ENCODE measurements at places on chromosomes 1 and 21.
A peak's percentile ranks its signal among the peaks of the same experiment; 100 is the strongest.

DNA sequence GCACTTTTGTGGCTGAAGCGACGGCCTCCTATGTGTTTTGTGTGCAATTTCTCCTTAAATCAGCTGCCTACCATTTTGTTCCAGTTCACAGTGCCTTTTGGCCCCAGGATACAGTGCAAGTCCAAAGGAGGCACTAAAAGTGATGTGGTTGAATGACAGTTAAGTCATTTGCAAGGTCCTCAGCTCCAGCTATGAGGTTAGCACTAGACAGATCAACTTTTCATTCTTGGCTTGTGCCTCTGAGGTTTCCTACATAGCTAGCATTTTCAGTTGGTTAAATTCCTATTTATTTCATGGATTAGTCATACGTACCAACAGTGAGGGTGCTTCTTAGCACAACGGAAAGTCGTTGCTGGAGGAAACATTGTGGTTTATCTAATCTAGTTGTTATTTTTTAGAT is 59.3 kb upstream of the NTPCR start:
- DNase-seq: no peak

DNA sequence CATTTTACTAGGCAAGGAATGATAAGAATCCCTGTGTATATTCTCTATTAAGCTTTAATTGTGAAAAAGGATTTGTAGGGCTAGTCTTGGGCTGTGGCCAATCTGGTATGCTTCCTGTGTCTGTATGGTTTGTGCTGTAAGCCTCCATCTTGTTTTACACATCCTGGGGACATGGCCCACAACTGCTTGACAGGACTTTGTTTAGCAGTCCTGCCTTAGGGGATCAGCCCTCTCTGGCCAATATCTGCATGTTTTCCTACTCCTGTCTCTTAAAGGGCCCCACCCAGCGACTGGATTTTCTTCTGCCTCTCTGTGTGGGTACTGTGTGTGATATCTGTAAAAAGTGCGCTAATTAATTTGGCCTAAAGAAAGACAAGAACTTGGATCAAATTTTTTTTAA is 813.2 kb downstream of the PLA2G4A start:
- DNase-seq: no peak

DNA sequence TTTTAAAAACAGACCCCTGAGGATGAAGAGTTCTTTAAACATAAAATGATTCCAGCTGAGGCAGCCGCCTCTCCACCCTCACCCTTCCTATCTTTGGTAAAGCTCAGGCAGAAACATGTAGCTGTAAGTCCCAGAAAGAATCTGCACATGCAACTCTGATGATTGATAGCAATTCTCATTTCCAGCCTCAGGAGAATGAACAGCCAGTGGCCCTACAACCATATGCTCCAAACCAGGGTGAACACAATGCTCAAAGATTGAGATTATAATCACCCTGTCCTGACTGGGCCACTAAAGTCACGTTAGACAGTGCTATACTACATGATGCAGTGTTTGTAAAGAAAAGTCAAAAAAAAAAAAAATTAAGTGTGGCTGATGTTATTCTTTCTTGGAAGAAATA is 80.2 kb downstream of the LMX1A start:
- DNase-seq: no peak

GRCh38 chr1:2778220-2778592 is 23.3 kb downstream of the TTC34 start:
- no peak for DNase-seq

DNA sequence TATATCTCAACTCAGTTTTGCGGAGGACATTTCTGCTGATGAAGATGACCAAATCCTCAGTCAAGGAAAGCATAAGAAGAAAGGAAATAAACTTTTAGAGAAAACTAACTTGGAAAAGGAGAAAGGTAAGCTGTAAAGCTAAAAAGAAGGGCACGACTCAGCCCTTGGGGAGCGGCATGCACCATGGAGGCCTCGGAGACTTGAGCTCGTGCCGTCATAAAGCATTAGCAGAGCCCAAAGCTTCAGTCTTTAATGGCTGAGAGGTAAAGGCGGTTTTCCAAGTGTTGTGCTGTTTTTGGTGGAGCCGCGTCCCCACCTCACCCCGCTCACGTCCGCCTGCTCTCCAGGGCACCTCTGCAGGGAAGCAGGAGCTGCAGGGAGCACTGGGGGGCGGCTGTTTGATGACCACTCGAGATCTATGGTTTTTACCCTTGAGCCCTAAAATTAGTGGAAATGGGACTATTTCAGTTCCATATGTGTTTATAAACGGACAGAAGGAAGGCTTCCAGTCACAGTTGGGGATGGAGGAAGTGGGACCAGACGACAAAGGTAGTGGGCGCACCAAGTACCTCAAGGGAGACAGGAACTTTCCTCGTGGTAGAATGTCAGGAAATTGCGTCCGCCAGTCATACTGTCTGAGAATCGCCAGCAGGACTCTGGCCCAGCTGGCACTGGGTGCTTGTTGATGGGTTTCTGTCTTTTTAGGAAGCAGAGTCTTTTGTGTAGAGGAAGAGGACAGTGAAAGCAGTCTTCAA is 27.6 kb downstream of the RRP1B start:
- no peak for DNase-seq

DNA sequence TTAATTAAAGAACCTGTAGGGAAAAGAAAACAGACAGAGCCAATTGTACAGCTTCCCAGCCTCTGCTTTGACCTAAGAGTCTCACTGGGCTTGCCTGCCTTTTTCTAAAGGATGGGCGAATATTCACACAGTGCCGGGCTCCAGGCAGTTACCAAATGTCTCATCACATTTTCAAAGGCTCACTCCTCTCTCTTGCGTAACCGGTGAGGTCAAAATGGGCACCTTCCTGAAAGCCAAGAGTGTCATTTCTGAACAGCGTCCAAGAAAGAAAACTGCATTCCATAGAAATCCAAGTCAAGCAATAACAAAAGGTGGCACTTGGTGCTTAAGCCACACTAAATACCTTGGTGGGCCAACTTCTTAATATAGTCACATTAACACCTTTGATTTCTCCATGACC is 710 bp upstream of the PALMD start:
- no peak for DNase-seq

DNA sequence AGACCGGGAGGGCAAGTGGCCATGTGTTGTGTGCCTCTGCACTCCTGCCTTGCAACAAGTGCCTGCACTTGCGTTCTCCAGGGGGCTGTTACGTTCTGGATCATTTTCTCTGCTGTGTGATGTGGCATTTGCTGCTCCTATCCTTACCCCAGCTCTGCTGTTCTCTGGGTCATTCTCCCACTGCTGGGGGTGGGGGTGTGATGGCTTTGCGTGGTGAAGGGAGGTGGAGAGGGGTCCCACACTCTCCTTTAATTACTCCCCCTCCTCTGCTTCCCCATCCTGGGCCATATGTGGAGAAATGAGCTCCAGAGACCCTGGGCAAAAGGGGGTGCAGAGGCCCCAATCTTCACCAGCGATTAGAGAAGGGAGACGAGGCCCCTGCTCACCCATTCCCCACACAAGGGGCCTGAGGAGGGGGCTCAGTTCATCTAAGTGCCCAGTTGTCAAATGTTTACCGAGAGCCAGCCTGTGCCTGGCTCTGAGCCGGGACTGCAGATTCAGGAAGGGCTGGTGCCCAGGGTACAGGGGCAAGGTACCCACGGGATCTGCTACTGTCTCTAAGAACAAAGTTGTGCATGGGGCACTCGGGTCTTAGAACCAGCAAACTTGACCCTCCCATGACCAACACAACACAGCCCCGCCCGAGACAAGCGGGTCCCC is 355.4 kb downstream of the PTPRU start:
- DNase-seq: no peak

GRCh38 chr1:11379851-11380250 is 99.1 kb upstream of the DISP3 start:
- DNase-seq: no peak

DNA sequence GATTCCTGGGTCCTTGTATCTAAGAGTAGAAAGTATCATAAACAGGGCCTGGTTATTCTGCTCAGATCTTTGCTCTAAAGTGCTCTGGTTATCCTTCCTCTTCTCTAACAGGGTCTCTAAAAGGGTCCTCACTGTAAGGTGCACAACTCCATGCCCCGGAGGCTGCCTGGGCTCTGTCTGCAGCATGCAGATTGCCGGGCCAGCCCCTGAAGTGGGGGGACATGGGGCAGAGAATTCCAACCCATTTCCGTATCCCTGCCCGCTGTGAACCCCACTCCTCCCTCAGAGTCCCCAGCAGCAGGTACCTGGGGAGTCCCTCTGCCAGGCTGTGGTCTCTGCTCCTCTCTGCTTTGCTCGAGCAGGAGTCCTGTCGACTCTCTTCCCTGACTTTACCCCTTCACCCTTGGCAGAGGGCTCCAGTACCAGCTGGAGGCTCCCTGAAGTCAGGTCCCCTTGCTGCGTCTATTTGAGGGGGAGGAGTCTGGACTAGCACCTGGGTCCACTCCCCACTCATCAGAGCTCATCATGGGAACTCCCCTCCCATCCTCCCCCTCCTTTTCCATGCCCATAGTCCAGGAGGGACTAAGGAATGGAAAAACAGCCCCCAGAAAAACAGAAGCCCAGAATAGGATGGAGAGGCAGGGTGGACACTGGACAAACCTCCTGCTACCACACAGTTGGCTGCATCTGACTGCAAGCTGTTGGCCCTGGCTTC is 12.1 kb downstream of the BLACAT1 start:
- no peak for DNase-seq

DNA sequence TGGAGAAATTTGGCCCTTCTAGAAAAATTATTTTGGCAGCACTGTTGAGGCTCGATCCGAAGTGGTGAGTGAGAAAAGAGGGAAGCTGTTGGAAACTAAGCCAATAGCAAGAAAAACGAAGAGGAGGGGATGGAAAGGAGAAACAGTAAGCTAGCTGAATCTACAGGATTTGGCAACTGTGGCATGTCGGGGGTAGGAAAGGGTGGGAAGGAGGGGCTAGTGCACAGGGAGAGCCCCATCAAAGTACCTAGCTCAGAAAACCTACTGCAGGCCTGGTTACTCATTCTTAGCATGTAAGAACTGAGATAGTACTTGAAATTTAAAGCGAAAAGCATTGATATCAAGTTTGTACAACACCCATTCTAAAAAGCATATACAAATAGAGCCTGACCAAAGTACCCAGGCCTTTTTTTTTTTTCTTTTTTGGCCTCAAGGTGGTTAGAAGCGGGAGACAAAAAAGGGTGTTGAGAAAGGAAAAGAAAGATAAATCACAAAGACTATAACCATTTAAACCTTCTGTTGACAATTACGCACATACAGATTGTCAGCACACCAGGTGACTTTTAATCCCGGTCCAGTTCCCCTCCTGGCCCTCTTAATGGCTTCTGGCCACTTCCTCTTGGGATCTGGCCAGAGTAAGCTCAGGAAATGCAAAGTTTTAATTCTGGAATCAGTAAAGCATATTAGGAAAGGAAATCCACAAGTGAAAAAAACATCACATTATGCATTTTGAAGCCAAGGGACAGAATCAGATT is 50.4 kb downstream of the SLC16A1 start:
- DNase-seq: no peak

GRCh38 chr1:153953859-153954365 is 4.5 kb downstream of the CRTC2 start:
- no peak for DNase-seq

DNA sequence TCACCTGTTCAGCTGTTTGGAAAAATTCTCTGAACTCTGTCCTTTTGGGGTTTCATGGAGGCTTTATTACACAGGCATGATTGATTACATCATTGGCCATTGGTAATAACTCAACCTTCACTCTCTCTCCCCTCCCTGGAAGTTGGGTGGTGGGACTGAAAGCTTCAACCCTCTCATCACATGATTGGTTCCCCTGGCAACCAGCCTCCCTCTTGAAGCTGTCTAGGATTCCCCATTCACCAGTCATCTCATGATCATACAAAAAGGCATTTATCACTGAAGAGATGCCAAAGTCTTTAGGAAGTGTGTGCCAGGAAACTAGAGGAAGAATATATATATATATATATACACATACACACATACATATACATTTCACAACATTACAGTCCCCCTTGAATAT is 228.5 kb downstream of the ZNF326 start:
- DNase-seq: no peak

DNA sequence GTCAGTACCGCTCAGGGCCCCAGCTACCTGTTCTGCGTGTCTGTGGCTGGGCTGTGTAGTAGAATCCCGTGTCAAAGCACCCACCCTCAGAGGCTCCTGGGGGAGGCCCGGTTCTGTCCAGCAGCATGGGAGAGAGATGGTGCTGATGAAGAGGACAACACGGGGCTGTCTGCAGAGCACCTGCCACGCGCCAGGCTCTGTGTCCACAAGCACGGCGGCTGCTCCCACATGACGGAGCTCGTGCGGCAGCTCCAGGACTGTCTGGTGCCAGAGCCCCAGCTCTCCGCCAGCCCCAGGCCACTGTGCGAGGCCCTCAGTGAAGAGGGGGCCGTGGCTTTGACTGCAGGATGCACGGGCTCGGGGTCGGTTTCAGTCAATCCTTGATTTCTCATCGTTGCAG is 42.0 kb upstream of the TSPEAR start:
- no peak for DNase-seq

- DNase-seq: peak; percentile 53
These were observed 12.3 kb upstream of the SLAMF7 start for GRCh38 chr1:160726498-160727315.

- DNase-seq: no peak
These were observed 5.0 kb upstream of the SH3BGRL3 start for GRCh38 chr1:26274801-26275425.

DNA sequence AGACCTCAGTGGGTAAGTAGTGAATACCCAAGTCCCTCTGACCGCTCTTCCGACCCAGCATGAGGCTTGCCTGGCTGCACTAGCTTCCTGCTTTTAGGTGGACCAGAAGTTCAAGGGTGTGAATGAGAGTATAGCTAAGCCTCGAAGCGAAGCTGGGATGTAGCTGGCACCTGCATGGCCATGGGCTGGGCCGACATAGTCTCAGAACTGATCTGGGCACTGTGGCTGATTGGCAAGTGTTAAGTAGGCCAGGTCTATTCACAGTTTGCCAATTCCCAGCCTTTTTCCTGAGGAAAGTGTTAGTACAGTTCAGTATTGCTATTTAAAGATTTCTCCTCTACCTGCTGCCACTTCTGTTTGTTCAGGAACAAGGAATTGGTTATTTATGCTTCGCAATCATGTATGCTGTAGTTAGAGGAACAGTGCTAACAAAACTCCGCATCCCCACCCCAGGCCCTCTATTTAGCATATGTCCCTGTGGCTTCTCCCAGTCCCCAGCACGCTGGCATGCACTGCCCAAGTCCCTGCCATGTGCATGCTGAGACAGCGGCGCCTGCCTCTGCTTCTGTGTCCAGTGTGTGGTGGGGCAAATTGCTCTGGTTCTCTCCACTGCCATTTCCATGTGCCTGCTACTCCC is 16.3 kb downstream of the SPATA46 start:
- no peak for DNase-seq

Data from CD4-positive, alpha-beta T cell (primary cell).